ENCODE measurements at places on chromosomes 2 and 18. TPM values are rescaled to one million over a fixed set of nuclear protein-coding genes. Genes with fewer than 3 reads are reported as not detected.

- H3K27me3 ChIP-seq = peaks cover 5% of the 10 kb centered on the region
- H3K36me3 ChIP-seq = no peaks in the 10 kb centered on the region
- no peak overlapping the region for H3K4me3 ChIP-seq
- H3K27ac ChIP-seq = no peak overlapping the region
- no peaks in the 10 kb centered on the region for H3K4me1 ChIP-seq
Measured at GRCh38 chr2:144776766-144777165, 256.8 kb upstream of the ZEB2 start.

DNA sequence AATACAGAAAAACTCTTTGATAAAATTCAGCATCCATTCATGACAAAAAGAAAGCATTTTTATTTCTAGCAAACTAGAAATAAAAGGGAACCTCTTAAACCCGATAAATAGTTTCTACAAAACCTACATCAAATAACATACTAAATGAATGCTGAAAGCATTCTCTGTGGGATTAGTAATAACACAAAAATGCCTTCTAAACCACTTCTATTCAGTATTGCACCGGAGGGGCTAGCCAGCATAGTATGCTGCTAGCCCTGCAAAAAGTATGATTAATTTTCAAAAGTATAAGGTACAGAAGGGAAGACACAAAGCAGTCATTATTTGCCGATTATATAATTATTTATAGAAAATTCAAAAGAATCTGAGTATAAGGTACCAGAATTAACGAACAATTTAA, 145.2 kb downstream of the DTNB start:
- peaks cover 21% of the 10 kb centered on the region for H3K4me1 ChIP-seq
- peaks cover 6% of the 10 kb centered on the region for H3K36me3 ChIP-seq
- H3K27me3 ChIP-seq = no peaks in the 10 kb centered on the region
- no peak for DNase-seq
- no peak overlapping the region for H3K4me3 ChIP-seq

The ZNF804A gene
- total RNA-seq = not detected

GRCh38 chr2:8509621-8510020, 172.2 kb upstream of the ID2 start:
- no peak overlapping the region for H3K4me3 ChIP-seq
- peaks cover 41% of the 10 kb centered on the region for H3K4me1 ChIP-seq
- no peak for DNase-seq
- H3K27ac ChIP-seq = no peak overlapping the region
- no peaks in the 10 kb centered on the region for H3K27me3 ChIP-seq

DNA sequence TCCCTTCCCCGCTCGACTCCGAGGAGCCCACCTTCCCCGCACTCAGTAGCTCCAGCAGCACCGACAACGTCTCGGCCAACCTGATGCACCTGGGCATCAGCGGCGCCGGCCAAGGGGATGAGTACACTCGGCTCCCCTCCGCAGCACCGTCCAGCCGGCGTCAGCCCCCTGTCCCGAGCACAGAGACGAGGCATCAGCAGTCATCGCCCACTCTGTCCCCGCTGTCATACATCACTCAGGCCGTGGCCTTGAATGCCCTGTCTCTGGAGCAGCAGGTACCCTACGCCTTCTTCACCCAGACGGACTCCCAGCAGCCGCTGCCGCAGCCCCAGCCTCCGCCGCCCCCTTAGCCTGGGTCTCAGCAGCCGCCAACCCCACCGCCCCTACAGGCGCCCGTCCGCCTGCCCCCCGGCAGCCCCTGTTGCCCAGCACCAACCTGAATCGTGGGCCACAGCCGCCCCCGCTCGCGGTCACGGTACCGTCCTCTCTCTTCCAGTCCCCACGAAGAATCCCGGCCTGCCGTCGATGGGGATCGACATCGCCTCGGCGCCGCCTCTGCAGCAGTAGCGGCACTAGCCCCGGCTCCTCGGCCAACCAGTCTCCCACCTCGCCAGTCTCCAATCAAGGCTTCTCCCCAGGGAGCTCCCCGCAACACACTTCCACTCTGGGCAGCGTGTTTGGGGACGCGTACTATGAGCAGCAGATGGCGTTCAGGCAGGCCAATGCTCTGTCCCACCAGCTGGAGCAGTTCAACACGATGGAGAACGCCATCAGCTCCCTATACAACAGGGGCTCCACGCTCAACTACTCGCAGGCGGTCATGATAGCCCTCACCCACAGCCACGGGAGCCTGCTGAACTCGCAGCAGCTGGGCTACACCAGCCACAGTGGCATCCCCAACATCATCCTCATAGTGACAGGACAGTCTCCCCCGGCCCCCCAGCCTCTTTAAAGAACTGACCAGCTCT, 1195.9 kb upstream of the CHAC2 start:
- H3K27ac ChIP-seq = no peak overlapping the region
- no peaks in the 10 kb centered on the region for H3K4me1 ChIP-seq
- no peak overlapping the region for H3K4me3 ChIP-seq
- no peak for DNase-seq
